Stimulated activated naive CD8-positive, alpha-beta T cell treated with anti-CD3 and anti-CD28 coated beads, Interleukin-15, Interleukin-2, amounts not matched to agents 100 U/mL and 50 U/mL, for 24 hours (primary cell): ENCODE measurements at places on chromosomes 13 and 19.
A peak's percentile ranks its signal among the peaks of the same experiment; 100 is the strongest.

GRCh38 chr13:20669162-20669561 lies 34.3 kb upstream of the IL17D start:
- no peak for DNase-seq

- no peak for DNase-seq
Measured at GRCh38 chr13:85655040-85655439, 144.2 kb downstream of the SLITRK6 start.

DNA sequence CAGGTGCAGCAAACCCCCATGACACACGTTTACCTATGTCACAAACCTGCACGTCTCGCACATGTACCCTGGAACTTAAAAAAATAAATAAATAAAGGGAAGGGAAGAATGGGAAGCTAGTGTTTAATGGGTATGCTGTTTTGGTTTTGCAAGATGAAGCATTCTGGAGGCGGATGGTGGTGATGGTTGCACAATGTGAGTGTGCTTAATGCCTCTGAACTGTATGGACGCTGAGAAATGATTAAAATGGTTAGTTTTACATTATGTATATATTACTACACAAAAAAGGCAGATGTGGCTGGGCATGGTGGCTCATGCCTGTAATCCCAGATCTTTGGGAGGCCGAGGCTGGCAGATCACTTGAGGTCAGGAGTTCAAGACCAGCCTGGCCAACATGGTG lies 17.8 kb downstream of the NFILZ start:
- DNase-seq: no peak

DNA sequence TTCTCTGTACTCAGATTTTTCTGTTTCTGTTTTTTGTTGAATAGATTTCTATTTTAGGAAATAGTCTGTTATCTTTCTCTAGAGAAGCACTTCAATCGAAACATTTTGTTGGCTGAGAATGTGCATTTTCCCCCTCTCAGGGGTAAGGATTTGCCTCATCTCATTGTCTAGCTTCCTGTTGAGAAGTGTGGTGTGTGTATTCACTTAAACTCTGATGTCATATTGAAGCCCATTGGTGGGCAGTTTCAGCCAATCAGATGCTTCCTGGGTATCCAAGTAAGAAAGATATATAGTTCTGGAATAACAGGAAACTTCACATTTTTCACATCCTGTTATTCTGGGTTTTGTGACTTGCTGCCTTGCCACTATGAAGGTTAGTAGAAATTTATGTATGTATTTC lies 87.6 kb downstream of the ARHGEF7 start:
- DNase-seq: no peak

DNA sequence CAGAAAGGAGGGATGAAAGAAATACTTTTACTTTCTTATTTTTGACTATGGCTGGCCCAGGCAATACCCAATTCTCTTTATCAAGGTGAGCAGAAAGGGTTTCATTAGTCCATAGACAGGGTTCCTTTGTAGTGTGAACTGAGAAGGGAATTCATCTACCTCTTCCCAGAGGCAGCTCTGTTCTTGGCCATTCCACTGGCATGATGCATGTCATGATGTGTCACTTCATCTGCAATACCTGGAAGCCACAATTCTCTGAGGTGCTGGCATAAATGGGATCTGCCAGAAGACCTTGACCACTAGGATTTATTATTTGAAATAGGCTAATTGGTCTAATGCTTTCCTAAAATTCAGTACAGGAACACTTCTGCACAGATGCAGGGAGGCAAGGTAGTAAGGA lies 542.8 kb downstream of the RFC3 start:
- DNase-seq: no peak

DNA sequence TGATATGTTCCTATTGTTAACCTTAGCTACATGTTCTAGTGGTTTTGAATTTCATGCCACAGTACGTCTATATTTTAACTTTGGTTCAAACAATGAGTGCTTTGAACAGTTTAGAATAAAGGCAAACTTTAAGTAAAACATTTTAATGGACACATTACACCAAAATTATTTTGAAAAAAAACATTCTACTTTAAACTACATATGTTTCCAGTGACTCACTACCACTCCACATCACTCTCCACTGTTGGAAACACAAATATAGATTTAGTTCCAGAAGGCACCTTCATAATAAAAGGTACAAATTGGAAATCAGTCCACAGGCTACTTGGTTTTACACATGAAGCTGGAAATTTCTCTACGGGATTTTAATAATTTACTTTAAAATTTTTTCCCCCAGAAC lies 373.5 kb downstream of the MYO16 start:
- DNase-seq: no peak

- no peak for DNase-seq
Measured at GRCh38 chr13:23427881-23428528, 5.5 kb downstream of the SACS start.

DNA sequence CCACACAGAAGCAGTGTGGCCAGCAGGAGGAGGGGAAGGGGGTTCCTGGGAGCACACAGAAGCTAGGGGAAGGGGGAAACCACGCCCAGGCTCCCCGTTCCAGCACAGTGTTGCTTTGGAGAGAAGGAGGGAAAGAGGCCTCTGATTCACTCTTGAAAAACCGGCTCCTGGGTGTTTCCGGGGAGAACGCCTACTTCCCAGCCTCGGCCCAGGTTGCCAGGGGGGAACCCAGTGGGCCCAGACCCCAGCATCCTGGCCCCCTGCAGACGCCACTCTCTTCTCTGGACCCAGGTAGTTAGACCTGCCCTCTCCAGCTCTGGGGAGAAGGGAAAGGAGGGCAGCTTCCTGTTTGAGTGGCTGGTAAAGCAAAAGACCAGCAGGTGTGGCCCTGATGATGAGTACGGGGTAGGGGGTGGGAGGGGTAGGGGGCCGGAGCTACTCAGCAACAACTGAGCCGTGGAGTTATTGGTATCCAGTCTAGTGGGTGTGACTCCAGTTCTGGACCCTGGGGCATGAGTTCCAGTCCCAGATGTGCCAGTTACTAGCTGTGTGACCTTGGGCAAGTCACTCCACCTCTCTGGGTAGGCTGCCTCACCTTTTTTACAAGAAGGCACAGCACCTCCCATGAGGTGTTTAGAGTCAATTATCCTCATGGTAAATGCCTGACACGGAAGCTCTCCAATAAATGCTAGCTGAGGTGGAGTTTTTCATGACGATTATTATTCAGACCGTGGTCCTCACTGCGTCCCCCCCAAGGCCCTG lies 836 bp downstream of the GIPC1 start:
- DNase-seq: no peak

GRCh38 chr19:3785451-3785937 lies 687 bp downstream of the MATK start:
- peak; percentile 40 for DNase-seq

DNA sequence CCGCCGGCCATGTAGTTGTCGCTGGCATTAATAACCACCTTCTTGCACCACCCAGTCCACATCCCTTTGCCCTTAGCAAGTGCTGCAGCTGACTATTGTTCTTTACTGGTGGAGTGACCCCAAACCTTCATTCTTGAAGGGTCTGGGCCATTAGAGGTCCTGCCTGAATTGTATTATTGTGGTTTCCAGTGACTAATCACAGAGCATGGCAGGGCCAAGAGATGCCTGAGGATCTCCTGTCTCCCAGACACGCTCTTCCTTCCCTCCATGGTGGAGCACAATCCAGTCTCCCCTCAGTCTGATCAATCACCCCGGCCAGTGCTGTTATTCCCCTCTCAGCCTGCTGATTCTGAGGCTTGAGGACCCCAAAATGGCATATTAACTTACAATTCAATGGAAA lies 39.0 kb downstream of the C1QTNF9 start:
- no peak for DNase-seq

- DNase-seq: no peak
Measured at GRCh38 chr13:38970380-38971051, 20.1 kb downstream of the STOML3 start.

GRCh38 chr19:3176715-3177501 lies 1.7 kb upstream of the S1PR4 start:
- peak; percentile 79 for DNase-seq

- DNase-seq: no peak
Measured at GRCh38 chr19:277581-278165, 13.5 kb downstream of the PLPP2 start.

GRCh38 chr19:35932291-35932936 lies 3.8 kb upstream of the LRFN3 start:
- DNase-seq: no peak

- peak; percentile 61 for DNase-seq
Measured at GRCh38 chr19:17075864-17076542, 426 bp downstream of the MYO9B start.

DNA sequence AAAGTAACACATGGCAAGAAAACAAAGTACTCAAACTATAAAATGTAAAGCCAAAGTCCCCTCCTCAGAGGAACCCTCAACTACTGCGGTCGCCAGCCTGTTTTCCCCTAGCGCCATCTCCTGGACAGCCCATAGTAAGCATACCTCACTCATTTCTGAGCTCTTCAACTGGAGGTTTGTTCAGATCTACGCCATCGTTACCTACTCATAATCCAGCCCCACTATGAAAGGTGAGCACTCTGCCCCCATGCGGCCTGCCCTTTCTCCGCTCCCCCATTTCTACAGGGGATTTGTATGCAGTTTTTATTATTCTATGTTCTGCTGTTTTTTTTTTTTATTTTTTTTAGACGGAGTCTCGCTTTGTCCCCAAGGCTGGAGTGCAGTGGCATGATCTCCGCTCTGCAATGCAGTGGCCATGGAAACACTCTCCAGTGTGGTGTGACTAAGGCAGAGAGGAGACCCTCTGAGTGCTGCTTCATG lies 26.2 kb downstream of the OPA3 start:
- peak; percentile 73 for DNase-seq

DNA sequence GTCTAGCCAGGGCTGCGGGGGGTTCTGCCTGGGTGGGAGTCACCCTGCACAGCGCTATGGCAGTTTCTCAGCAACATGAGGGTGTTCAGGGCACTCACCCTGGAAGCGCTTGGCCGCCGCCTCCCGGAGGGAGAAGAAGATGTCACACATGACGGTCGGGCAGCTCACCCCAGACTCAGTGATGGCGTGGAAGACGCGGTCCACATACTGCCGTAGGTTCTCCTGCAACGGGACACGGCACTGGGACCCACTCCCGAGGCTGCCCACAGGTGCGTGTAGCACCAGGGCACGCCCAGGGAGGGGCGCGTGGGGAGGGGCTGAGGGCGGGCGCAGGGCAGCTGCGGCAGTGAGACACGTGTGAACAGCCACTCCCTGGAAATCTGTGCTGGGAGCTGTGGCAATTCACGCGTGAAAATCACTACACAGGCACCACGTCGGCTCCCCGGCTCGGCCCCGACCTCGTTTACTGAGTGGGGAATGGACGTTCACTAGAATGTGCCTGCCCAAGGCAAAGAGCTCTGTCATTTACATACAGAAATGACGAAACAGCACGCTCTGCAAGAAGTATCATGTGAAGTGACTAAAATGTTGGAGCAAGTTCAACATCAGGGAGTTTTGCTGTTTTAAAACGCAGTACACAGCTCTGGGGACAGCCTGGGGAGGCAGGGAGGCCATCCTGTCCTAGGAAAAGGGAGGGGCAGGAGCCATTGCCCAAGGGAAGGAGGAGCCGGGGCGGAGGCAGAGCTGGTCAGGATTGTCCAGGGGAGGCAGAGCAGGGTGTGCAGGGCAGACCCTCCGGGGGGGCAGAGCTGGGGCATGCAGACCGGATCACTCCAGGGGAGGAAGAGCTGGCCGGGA lies 41.5 kb upstream of the C13orf46 start:
- DNase-seq: no peak
